ENCODE measurements at places on chromosomes 4 and X.

GRCh38 chr4:96766359-96766758 lies 926.5 kb downstream of the PDHA2 start:
- no peak for DNase-seq
- no peaks in the 10 kb centered on the region for H3K4me1 ChIP-seq

DNA sequence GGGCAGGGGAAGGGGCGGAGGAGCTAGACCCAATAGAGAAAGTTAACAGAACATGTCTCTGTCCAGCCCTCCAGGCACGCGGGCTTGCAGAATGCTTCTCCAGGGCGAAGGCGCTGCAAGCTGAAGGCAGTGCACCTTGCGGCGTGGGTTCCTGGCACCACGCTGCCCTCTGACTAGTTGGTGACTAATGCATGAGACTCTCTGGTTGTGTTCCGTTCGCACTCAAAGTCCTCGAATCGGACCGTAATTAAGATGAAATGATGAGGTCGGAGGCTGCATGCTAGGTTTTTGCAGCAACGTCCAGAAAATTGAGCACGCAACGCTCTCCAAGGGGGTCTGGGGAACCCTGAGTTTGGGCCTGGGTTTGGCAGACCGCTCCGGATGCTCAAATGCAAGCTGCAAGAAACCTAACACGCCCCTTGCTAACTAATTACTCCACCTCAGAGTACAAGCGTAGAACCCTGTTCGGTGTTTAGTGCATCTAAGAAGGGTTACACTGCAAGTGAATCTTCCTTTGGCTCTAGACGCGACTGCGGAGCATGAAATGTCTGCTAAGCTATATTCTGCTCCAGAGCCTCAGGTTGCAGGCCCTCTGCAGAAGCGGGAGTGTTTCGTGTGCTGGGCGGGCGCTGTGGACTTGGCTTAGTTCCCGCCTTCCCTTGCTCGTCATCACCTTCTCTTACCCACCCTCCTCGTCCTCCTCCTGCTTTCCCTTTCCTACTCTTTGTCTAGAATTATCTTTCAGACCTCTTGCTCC lies 57.1 kb upstream of the NKAP start:
- H3K4me1 ChIP-seq = peaks cover 12% of the 10 kb centered on the region
- H3K27ac ChIP-seq = no peak overlapping the region
- DNase-seq = peak; percentile 67
- peaks cover 36% of the 10 kb centered on the region for H3K27me3 ChIP-seq

GRCh38 chr4:159297091-159297490 lies 194.2 kb downstream of the RAPGEF2 start:
- DNase-seq = no peak
- no peaks in the 10 kb centered on the region for H3K4me1 ChIP-seq
- H3K4me3 ChIP-seq = no peak overlapping the region
- H3K36me3 ChIP-seq = peaks cover 2% of the 10 kb centered on the region
- no peak overlapping the region for H3K27ac ChIP-seq

DNA sequence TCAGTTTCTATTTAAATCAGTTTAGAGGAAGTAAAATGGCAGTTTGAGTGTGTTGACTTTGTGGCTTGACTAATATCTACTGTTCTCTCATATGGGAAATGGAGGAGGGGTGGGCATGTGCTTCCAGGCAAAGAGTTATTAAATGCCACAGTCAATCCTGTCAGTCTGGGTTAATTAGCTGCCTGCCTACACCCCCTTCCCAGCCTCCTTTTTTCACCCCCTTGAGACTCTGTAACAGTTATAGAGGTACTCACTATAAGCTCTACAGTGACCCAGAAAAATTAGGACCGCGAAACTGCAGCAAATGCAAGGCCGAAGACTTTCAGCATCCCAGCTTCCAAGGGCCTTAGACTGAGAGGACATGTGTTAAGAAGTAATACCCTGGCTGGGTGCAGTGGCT lies 165.2 kb downstream of the CORIN start:
- no peak overlapping the region for H3K4me3 ChIP-seq
- peaks cover 1% of the 10 kb centered on the region for H3K4me1 ChIP-seq
- H3K36me3 ChIP-seq = no peaks in the 10 kb centered on the region
- no peak for DNase-seq
- no peaks in the 10 kb centered on the region for H3K27me3 ChIP-seq

- H3K36me3 ChIP-seq = no peaks in the 10 kb centered on the region
- DNase-seq = peak; percentile 17
- H3K27ac ChIP-seq = no peak overlapping the region
- H3K4me1 ChIP-seq = no peaks in the 10 kb centered on the region
These were observed 135.0 kb upstream of the TENT5D start for GRCh38 chrX:80285131-80285773.

- no peaks in the 10 kb centered on the region for H3K36me3 ChIP-seq
- no peak for DNase-seq
- no peak overlapping the region for H3K27ac ChIP-seq
- no peaks in the 10 kb centered on the region for H3K27me3 ChIP-seq
These were observed 23.9 kb downstream of the SORBS2 start for GRCh38 chr4:185787926-185788679.

DNA sequence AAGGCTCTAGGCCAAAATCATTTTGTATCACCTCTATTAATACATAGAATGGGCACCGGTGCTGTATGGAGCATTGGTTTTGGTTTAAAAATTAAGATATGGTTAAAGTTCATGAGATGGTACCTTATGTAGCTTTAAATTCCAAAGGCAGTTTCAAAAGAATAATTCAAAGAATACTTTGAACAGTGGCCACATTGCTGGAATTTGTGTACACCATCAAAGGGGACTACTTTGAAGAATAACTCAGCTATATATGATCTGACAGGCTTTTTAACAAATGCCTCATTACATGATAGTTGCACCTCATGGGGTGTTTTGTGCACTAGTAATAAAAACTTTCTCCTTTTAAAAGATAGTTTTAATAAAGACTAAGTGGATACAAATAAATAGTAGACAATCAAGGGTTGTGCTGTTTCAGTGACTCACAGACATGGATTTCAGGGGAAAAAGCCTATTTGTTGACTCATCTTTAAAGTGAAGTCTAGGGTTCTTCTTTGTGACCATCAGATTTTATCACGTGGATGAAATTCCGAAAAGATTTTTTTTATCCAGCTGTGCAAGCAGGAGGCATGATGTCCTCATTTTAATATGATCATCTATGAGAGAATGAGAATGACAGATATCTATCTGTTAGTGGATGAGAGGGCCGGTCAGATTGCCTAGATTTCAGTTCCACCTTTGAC lies 12.8 kb downstream of the MTM1 start:
- no peak for DNase-seq
- H3K27ac ChIP-seq = no peak overlapping the region
- H3K4me3 ChIP-seq = no peak overlapping the region

- no peak for DNase-seq
- no peak overlapping the region for H3K27ac ChIP-seq
- no peak overlapping the region for H3K4me3 ChIP-seq
- H3K4me1 ChIP-seq = no peaks in the 10 kb centered on the region
These were observed 492.3 kb upstream of the FAM241A start for GRCh38 chr4:111652986-111653385.

DNA sequence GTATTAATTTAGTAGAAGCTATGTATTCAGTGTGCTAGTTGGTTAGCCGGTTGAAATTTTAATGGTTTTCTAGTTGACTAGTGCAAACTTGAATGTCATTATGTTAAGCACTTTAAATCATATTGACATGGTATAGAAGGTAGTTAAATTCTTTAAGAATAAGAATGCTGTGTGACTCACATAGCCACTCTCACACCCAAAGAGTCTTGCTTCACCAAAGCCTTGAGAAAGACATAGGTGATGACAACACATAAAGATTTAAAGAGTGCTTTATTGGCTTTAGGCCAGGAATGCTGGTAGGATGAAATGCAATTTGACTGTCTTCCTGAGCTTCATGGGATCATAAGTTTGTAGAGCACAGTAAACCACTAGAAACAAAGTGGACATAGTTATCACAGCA lies 85.3 kb downstream of the DCAF8L2 start:
- no peak overlapping the region for H3K4me3 ChIP-seq
- DNase-seq = no peak
- H3K36me3 ChIP-seq = no peaks in the 10 kb centered on the region
- no peak overlapping the region for H3K27ac ChIP-seq
- no peaks in the 10 kb centered on the region for H3K4me1 ChIP-seq
- no peaks in the 10 kb centered on the region for H3K27me3 ChIP-seq

- peak overlapping the region; percentile 26 for H3K4me3 ChIP-seq
- no peak for DNase-seq
- peaks cover 26% of the 10 kb centered on the region for H3K4me1 ChIP-seq
- peaks cover 11% of the 10 kb centered on the region for H3K27me3 ChIP-seq
- no peak overlapping the region for H3K27ac ChIP-seq
- H3K36me3 ChIP-seq = no peaks in the 10 kb centered on the region
These were observed 716 bp downstream of the FHIP1A start for GRCh38 chr4:151409470-151410313.
